Stimulated activated memory B cell treated with anti-CD40 and anti-IgM and Interleukin-4, amounts not matched to agents 10 μg/mL and 1 μg/mL and 100 μg/mL, for 72 hours (primary cell): ENCODE measurements at places on chromosomes 4 and X.

GRCh38 chr4:126661194-126661593 is 971.6 kb upstream of the INTU start:
- ATAC-seq = no peak

GRCh38 chr4:46648088-46648744 is 258.3 kb upstream of the GABRA2 start:
- no peak for ATAC-seq

DNA sequence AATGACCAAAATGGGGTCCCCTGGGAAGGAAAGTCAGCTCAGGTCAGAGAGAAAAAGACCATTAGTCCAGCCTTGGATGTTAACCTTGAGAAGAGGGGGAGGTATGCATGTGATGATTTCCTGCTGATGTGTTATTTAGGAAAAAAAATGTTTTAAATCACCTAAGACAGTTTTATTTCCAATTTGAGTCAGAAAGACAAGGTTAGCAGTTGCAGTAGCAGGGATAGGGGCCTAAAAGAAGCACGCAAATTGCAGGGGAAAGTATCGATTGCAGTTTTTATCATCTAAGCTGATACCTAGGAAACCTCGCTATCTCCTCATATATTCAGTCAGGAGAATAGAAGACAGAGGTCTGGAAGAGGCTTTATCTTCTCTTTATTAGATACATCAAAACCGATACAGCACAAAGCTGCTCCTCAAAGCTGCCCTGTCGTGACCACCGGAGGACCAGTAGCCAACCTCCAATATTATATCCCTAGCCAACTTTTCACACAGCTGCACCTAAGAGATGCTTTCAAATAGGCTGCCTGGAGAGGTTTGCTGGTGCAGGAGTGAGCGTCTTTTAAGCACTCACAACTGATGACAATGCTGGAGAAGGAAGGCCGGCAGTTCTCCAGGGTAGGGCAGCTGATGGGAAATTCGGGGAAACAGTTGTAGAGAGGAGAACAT is 289.4 kb downstream of the INPP4B start:
- no peak for ATAC-seq

DNA sequence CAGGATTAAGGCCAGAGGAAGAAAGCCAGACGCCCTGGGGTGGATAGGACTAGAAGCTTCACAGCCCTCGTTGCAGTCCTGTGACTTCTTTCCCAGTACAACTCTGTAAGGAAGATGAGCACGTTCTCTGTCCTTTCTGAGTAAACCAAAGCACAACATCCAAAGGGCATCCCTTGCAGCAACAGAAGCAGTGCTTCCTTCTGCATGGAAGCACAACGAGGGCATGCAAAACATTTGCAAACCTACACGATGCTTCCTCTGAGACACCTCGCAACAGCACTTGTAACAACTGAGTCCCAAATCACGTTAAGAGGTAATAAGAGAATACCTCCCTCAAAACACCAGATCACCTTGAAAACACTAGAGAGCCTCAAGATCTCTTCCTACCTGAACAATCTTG is 335.7 kb upstream of the RASGEF1B start:
- no peak for ATAC-seq

- ATAC-seq = no peak
Measured at GRCh38 chrX:10741003-10741402, 120.6 kb upstream of the MID1 start.

- peak; percentile 34 for ATAC-seq
Measured at GRCh38 chr4:98939892-98940298, 11.0 kb upstream of the EIF4E start.

DNA sequence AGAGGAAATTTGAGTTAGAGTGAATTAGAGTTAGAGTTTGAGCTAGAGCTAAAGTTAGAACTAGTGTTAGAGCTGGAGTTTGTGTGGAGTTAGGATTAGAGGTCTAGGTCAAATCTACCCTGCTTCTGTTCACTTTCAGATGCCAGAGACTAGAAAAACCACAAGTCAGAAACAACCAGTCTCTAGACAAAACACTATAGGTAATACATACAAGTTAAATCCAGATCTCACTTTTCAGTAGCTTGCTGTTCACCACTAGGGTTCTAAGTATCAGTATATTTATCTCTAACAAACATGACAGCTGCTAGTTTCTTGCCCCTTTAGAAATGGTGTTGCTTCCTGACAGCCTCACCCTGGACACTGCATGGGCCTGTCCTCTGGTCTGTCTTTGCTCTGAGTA is 300.7 kb downstream of the ARAP2 start:
- ATAC-seq = no peak

DNA sequence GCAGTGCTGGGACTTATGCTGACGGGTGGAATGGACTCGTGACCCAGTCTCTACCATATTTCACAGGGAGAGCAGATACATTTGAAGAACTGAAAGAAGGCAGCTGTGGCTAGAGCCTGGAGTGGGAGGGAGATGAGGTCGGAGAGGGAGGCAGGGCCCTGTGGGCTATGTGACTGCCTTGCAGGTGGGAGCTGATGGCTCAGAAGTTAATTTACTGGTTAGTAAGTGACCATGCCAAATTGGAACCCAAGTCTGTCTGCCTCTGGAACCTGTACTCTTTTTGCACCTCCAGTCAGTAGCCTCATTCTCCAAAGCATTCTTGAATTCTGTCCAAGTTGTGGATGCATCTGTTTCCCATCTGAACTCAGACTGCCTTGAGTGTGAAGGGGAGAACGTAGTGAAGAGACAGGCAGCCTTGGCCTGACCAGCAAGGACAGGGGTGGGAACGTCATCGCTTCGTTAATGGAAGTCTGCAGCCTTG is 92.3 kb downstream of the REPS2 start:
- no peak for ATAC-seq

GRCh38 chr4:526189-526909 is 27.3 kb downstream of the PIGG start:
- no peak for ATAC-seq

- ATAC-seq = no peak
Measured at GRCh38 chrX:71565474-71566041, 12.7 kb upstream of the GCNA start.

DNA sequence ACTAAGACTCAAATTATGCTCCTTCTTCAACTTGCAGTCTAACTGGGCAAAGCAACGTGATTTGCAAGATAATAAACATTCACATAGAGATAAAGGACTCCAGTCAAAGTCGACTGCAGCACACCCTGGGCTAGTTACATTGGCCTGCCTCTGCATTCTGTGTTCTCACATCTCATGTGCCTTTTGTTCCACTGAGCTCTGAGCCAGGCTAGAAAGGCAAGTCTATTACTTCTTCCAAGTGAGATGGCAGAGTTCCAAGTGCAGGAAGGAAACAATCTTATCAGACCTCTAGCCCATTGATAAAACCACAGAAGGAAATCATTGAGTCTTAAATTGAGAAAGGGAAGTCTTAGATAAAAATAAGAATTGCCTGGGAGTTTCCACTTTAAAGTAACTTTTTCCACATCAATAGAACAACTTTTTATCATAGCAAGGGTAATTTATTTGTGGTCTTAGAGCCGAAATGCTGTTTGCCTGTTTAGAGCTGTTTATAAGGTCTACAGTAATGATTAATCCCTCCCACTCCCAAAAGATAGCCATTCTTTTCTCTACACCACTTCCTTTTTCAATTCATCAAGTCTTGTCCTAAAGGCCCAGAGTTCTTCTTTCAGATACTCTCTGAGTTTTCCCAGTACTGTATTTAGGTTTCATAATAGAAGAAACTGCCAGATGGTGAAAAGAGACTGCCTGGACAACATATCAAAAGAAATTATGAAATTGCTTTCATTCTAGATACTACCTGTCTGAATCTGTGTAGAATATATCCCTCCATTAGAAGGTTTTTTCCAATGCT is 200.2 kb downstream of the GUCY2F start:
- ATAC-seq = no peak

GRCh38 chr4:43330288-43330687 is 437.8 kb downstream of the GRXCR1 start:
- no peak for ATAC-seq

GRCh38 chr4:54005475-54005874 is 58.9 kb downstream of the CHIC2 start:
- no peak for ATAC-seq

- no peak for ATAC-seq
Measured at GRCh38 chrX:43998374-43998773, 25.2 kb upstream of the NDP start.

DNA sequence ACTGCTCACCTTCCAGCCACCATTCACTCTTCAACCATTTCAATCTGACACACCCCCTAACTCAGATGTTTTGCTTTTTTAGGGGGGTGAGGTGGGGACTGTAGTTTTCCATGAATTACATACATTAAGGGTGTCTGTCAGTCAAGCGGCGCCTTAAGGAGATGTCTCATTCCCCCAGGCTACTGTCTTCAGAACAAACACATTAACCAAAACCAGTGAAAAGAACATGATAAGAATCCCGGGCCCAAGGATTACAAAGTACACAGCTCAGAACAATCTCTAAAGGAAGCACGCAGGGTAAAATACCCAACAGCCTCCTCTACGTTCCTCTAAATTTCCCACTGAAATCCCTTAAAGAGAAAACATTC is 62.5 kb upstream of the IRF2 start:
- ATAC-seq = peak; percentile 3
